Heart left ventricle (tissue), 16 donors: ENCODE measurements at places on chromosomes 16 and 17. TPM values are rescaled to one million over a fixed set of nuclear protein-coding genes. Genes with fewer than 3 reads are reported as not detected.

- no peak overlapping the region for H3K4me3 ChIP-seq
- peaks cover 25% of the 10 kb centered on the region for H3K36me3 ChIP-seq
- H3K27me3 ChIP-seq: no peaks in the 10 kb centered on the region
- H3K27ac ChIP-seq: no peak overlapping the region
- H3K4me1 ChIP-seq: peaks cover 41% of the 10 kb centered on the region
- no peak for DNase-seq
Measured at GRCh38 chr17:17902877-17903276, 66.1 kb upstream of the SREBF1 start.

GRCh38 chr17:79237448-79238053 lies 162.9 kb downstream of the ENGASE start:
- no peak overlapping the region for H3K27ac ChIP-seq
- no peaks in the 10 kb centered on the region for H3K4me1 ChIP-seq
- H3K4me3 ChIP-seq: no peak overlapping the region
- no peaks in the 10 kb centered on the region for H3K36me3 ChIP-seq
- DNase-seq: no peak
- no peaks in the 10 kb centered on the region for H3K27me3 ChIP-seq

GRCh38 chr16:50809561-50809960 lies 67.7 kb downstream of the CYLD start:
- no peaks in the 10 kb centered on the region for H3K36me3 ChIP-seq
- peaks cover 6% of the 10 kb centered on the region for H3K4me1 ChIP-seq
- H3K4me3 ChIP-seq: no peak overlapping the region

Gene SLFN13
- total RNA-seq: 4.9 TPM

DNA sequence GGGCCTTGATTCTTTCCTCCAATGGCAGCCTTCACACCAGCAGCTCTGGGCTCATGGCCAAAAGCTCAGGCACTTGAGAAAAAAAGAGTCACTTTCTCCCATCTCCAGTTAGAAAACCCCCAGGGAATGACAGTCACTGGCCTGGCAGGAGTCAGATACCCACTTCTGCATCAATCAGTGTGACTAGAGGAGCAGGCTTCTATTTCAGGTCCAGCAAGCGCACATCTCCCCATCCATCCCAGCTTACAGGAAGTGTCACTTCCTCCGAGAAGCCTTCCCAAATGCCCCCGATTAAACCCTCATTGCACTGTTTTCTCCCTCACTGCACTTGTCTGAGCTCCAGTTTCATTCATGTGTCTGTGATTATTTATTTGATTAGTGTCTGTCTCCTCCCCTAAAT lies 30.4 kb upstream of the CCL1 start:
- no peak overlapping the region for H3K4me3 ChIP-seq
- no peak overlapping the region for H3K27ac ChIP-seq
- DNase-seq: no peak
- H3K27me3 ChIP-seq: no peaks in the 10 kb centered on the region
